ENCODE measurements at places on chromosomes 1 and 21.

DNA sequence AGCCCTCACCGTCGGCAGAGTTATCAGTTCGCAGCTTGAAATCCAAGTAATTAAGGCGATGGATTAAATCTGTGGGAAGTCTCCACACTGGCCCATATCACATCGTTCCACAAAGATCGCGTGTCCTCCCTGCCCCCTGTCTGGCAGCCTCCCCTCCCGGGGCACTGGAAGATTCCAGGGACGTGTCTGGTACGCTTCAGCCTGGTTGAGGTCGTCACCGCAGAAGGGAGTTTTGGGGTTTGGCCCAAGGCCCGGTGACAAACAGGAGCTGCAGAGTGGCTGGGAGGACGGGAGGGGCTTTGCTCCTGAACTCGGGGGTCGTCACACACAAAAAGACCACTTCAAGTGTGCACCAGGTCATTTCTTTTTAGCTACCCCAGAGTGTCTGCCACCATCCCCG lies 51.1 kb downstream of the PRDM16 start:
- no peak for DNase-seq

DNA sequence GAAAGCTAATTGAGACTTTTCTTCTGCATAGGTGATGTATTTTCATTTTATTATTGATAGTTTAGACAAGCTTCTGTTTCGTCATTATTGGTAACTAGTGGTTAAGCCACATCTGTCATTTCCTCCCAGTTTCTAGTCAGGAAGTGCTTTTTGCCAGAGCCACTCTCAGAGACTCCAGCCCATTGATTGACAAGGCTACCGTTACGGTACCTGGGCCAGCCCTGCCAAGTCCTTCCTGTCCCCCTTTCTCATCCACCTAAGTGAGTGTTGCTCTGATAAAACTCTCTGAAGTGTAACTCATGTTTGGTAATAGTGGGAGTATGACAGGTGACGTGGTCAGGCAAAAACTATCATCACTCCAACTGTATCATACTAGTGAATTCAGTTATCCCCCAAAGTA lies 29.6 kb upstream of the AGL start:
- no peak for DNase-seq

DNA sequence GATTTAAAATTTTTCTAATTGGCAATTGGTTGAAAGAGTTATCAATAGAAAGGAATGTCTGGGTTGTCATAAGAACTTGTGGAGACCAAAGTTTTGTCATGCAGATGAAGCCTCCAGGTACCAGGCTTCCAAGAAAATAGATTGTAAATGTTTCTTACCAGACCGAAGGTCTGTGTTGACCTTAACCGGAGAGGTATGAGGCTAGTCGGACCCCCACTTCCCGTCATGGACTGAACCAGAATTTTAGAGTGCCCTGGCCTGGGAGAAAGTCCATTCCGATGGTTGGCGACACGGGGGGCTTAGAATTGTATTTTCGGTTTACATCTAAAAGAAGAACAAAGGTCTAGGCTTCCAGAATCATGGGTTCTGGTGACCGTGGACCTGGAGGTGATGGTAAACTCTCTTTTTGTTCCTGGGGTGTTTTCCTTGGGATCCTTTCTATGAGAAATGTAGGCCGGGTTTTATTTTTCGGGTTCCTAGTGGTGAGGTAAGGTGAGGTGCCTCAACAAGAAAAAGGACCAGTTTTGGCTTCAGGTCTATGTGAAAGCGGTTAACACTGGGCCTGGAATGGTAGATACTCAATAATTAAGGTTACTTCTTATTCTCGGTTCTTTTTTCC lies 405 bp upstream of the UHMK1 start:
- DNase-seq = no peak

DNA sequence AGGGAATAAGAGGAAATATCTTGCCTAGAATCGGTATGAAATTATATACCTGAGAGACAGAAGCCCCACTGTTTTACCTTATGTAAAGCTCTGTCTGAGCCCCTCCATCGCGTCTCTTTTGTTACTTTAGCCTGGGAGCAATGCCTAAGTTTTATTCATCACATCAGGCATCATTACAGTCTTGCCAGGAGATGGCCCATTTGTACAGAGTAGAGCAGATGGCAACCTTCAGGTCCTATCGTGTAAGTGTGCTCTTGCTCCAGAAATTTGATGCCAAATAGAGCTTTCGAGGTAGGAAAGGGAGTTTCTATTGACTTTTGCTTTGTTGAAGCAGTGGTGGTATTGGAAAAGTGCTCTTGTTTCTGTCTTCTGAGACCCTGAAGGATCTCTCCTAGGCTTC lies 24.9 kb downstream of the CFAP126 start:
- no peak for DNase-seq

DNA sequence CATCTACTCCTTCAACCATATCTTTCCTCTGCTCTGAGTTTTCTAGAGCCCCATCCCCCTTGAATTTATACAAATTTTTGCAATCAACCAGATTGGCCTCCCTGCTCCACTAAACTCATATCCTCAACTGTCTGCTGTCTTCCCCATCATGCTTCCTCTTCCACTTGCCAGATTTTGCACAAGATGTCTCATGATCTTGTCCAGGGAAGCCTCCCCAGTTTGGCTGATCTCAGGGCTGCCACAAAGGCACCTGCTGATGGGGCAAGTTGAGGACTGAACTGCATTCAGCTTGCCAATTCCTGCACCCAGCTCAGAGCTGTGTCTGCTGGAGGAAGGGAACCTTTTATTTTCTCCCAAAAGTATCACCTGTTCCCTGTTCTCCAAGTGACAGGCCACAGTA lies 3.9 kb upstream of the KCNJ9 start:
- no peak for DNase-seq

DNA sequence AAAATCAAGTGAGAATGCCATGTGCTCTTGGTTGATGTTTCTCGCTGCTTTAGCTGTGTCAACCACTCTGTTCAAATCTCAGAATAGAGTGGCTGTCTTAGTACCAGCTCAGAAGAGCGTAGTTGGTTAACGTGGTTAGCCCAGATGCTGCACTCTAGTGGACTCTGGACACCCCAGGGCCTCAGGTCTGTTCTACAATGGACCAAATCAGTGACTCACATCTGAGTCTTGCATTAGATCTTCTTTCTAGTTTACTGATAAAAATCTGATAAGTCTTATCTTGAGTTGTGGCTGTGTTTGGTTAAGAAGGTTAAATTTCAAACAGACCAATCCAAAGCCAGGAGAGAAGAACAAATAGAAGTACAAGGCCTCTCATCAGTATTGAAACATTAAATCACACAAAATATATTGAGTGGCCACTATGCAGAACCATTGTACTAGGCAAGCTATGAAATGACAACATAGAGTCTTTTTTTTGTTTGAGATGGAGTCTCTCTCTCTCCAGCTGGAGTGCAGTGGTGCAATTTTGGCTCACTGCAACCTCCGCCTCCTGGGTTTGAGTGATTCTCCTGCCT lies 104.1 kb downstream of the NR5A2 start:
- no peak for DNase-seq

GRCh38 chr21:17416139-17416538 lies 96.7 kb upstream of the CXADR start:
- no peak for DNase-seq

GRCh38 chr21:32036756-32037155 lies 163.9 kb downstream of the HUNK start:
- no peak for DNase-seq

- no peak for DNase-seq
These were observed 1.5 kb upstream of the ZMPSTE24 start for GRCh38 chr1:40256401-40257084.

- DNase-seq = no peak
These were observed 92.0 kb upstream of the PPM1J start for GRCh38 chr1:112807117-112807516.

Data from iPS DF 19.7 (cell line).